Central memory CD4-positive, alpha-beta T cell (primary cell): ENCODE measurements at places on chromosomes 11 and 22.

- peak; percentile 17 for DNase-seq
These were observed 6.6 kb downstream of the APOL4 start for GRCh38 chr22:36194971-36195370.

DNA sequence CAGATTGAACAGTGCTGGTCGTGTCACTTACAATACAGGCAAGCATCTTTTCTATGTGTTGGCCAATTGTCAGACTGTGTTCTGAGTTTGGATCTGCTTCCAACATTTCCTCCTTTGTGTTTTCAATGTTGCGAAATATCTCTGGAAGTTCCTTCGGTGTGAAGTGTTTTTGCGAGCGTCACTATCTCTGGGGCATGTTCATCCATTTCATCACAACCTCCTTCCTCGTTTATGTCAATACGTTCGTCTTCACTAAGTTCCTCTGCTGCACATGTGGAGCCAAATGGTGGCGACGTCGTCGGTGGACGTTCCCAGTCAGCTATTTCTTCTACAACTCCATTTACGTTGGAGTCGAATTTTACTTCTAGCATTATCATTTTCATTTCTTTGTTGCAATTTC is 100.2 kb upstream of the LMO1 start:
- no peak for DNase-seq

DNA sequence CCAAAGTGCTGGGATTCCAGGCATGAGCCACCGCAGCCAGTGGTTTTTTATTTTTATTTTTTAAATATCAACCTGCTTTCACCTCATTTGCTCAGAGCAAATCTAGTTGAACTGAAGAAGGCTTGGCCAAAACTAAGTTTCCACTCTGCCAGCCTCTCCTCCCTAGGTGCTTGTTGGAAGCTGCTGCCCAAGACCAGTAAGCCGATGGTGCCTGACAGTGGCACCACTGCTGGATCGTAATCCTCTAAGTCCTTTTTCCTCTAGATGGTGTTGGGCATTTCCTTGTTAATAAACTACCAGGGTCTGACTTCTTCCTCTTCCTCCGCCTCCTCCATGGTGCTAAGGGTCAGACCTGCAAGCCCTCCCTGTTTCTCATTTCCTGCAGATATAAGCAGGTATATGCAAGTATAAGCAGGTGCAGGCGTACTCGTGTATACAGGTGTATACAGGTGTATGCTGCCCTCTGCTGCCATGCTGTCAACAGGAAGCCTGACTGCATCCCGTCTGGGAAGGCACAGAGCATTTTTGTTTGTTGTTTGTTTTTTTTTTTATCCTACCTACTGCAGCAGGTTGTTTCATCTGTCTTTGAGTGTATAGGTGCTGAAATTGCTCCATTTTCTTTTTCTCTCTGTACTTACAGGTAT is 1.6 kb downstream of the NADSYN1 start:
- peak; percentile 30 for DNase-seq

DNA sequence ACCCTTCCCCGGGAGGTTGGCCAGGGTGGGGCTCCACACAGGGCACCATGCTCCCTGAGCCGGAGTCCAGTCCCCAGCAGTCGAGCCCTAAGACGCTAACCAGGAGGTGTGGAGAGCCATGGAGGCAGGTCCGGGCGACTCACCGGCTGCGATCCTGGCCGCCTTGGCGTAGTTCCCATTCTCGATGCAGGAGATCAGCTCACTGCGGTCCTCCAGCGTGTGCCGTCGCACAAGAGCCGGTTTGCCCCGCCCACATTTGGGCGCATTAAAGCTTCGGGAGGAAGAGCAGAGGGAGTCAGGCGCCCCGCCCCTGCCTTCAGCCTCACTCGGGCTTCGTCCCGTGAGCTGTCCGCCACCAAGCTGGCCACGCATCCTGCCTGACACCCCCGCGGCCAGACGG is 50.8 kb downstream of the BRD1 start:
- no peak for DNase-seq

- DNase-seq: no peak
These were observed 19.6 kb downstream of the VPS37C start for GRCh38 chr11:61141601-61142028.

DNA sequence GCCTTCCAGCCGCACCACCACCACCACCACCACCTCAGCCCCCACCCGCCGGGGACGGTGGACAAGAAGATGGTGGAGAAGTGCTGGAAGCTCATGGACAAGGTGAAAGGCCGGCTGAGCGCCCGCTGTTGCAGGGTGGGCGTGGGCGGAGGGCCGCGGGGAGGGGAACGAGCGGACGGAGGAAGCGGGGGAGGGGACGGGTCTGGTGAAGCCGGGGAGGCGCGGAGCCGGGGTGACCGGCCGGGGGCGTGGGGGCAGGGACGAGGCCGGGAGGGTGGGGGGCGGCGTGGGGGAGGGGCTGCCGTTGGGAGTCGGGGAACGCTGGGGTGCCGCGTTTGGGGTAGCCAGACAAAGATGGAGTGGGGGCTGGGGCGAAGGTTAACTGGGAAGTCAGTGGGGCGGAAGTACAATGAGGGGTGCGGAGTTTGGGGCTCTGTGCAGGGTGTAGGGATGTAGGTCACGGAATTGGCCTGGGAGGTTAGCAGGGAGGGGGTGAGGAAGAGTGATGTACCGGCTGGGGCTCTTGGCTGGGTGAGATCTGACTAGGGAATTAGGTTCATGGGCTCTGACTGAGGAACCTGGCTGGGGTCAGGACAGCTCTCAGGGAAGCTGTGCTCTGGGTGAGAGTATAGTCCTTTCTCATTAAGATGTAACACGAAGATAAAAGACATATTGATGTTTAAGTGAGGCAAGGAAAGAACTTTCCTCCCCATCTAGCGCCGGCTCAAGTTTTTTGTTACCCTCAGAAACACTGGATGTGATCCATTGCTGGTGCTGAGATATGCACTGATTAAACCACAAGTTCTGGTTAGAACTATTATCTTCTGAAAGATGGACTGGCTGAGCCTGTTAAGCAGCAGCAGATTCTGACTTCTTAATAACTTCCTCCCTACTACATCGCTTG is 624 bp downstream of the CBL start:
- peak; percentile 50 for DNase-seq

- DNase-seq: no peak
These were observed 28.3 kb upstream of the APOA1 start for GRCh38 chr11:116865696-116866095.

- DNase-seq: peak; percentile 13
These were observed at the start of gene ARHGAP20 for GRCh38 chr11:110711776-110712658. Gene ARHGAP20 (minus strand): TSS chr11:110712437. CDS start chr11:110712231, 206 bp downstream.

DNA sequence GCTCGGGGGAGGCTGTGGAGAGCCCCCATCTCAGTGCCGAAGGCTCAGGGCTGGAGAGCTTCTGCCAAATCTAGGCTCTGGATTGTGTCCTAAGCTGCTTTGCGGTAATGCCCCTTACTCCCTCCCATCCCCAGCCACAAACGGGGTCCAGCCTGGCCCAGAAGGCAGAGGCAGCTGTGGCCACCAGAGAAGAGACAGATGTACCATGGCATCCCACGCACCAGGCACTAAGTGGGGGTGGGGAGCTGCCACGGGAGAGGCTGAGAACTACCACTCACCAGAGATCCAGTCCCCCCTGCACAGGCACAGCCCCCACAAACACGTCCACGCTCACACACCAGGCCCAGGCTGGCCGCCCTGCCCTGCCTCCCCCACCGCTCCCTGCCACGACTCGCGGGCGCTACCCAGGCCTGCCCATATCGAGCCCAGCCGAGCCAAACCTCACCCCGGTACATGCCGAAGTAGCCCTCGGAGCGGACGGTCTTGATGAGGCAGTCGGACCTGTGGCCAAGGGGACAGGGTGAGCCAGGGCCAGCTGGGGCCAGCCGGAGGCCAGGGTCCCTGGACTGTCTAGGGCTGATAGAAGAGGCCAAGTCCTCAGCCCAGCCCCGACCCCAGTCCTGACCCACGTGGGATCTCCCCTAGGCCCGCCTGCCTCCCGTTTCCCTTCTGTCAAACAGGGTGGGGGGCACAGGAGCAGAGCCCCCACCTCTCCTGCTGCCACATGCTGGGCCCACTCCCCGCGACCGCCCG is 3.9 kb downstream of the SLC25A22 start:
- DNase-seq: no peak

DNA sequence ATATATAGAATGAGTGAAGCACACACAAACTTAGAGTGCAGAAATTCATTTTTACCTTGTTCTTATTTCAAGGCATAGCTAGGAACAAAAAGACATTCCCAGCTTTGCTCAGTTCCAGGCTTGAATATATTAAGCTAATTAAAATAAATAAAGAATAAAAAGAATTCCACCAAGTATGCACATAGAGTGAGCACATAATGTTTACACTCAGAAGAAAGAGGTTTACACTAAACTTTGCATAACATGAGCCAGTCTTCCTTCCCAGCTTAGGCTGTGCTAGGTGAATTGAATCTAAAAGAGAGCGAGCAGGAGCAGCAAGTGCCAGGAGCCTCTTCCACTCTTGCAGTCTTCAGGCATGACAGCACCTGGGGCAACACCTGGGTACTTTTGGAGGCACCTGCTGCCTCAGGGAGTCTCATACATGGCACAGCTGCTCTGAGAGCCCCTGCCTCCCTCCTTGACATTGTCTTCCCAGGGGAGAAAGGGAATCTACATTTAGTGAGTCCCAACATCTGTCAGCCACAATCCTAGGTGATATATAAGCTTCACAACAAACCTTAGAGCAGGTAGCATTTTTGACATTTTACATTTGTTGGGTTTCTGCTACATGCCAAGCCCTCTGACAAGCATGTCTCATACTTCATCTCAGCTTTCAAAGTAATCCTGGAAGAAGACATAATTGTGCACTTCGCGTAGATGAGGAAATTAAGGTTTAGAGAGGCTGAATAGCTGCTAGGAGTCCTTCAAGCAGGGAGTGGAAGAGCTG is 732.7 kb upstream of the TENM4 start:
- DNase-seq: no peak

DNA sequence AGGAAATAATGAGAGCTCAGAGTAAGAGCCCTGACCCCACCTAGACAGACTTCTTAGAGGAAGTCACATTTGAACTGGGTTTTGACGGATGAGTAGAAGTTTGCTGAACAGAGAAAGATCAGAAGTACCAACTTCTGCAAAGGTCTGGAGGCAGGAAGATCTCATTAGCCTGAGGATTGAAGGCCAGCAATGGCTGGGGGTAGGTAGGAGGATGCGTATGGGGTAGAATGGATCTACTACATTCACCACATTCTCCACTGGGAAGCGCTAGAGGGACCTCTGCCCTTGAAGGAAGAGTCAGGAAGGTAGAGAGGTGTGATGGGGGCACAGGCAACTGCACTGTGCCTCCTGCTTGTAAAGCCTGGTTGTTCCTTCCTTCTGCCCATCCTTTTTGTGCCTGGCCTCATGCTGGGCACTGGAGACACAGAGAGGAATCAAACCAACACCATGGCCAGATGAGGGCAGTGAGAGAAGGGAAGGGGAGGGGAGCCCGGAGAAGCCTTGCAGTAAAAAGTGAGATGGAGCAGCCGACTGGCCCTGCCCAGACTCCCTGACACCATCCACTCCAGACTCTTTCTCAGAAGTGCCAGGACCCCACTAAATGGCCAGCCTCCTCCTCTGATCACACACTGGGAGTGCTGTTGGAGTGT is 4.9 kb downstream of the TPBGL start:
- no peak for DNase-seq

DNA sequence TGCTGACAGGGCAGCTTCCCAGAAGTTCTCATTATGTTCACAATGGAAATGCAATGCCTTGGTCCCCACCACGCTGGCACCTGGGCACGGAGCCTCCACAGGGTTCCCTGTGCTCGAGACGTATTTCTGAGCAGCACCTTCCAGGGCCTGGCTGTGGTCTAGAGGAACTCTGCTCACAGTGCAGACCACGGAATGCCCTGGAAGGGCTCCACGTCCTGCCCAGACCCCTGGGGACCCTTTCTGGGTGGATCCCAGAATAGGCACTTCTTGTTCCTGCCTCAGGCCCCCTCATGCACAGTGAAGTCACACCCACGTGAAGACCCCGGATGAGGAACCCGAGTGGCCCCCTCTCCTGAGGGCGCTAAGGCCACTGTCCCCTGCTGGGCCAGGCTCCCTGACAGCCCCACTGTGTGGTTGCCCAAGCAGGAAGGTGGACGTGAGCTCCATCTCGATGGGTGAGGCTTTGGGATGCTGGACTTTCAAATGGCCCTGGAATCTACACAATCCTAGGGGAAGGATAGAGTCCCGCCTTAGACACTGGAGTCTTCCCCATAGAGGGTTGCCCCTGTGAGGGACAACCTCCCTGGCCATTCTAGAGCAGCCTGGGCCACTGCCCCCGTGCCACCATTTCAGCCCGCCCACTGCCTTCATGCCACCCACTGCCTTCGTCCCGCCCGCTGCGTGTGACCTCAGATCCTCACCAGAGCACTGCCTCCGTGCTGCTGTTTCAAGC is 1106.8 kb downstream of the BRD1 start:
- DNase-seq: no peak

DNA sequence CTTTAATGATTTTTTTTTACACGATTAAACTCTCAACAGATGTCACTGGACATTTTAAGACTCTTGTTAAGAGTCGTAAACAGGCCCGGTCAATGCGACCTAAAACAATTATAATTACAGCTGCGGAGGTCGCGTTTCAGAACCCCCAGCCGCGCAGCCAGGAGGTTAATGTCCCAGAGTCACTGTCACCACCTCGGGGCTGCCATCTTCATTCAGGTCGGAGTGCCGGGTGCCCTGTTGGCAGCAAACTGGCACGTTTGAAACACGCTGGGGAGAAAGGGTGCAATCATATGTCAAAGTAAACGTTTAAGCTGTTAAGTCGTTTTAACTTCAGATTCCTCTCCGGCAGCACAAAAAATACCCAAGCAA is 711 bp upstream of the PHF21B start:
- no peak for DNase-seq

- peak; percentile 45 for DNase-seq
These were observed at the start of gene FADS2 for GRCh38 chr11:61827571-61828378. Gene FADS2 (plus strand): TSS chr11:61828300. CDS start chr11:61828391, 91 bp downstream.

- DNase-seq: no peak
These were observed 144.6 kb downstream of the SNX19 start for GRCh38 chr11:130771708-130772107.

DNA sequence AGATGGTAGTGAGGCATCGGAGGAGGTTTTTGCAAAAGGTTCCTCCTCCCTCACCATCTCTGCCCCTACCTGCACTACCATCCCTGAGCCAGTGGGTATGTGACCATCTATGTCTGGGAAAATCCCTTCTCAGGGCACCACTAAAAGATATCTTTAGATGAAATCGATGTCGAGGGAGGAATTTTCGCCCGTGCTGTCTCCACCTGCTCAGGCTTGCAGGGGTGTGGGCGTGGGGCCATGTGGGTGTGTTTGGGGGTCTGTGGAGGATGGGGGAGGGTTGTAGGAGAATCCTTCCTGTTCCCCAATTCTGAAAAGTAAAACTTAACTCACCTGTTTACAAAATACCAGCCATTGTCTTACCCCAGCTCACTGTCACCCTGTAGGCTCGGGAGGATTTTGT is 12.4 kb downstream of the MPPED1 start:
- no peak for DNase-seq

- DNase-seq: no peak
These were observed 102.1 kb downstream of the FCHSD2 start for GRCh38 chr11:73040046-73040445.

- DNase-seq: no peak
These were observed 46.8 kb downstream of the TRIM44 start for GRCh38 chr11:35709376-35709775.

- DNase-seq: no peak
These were observed 237.8 kb downstream of the TTC28 start for GRCh38 chr22:28441720-28442263.

- no peak for DNase-seq
These were observed 566 bp downstream of the DDB1 start for GRCh38 chr11:61332281-61332796.
